HFFc6 (cell line): ENCODE measurements at places on chromosomes 13 and 19. TPM values are rescaled to one million over a fixed set of nuclear protein-coding genes. Genes with fewer than 3 reads are reported as not detected.

Gene PRKCG
- total RNA-seq = 0.19 to 0.23 TPM in 2 of 3 replicates, not detected in the other

DNA sequence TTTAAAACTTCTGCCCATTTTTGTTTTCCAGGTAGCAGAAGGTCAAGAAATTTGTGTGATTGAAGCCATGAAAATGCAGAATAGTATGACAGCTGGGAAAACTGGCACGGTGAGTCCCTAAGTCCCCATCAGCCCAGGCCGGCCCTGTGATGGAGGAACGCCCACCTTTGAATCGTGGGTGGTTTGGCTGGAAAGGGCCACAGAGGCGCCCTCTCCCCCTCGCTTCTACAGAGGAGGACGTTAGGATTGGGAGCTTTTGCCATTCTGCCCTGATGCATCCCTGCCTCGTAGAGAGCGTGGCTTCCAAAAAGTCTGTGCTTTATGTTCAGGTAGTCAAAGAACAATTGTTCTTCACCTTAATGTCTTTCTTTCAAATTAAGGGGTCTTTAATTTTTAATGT is 60.9 kb downstream of the GGACT start:
- DNase-seq = no peak

Gene URAD
- total RNA-seq = not detected in 3 replicates

GRCh38 chr13:110297011-110297410 is 9.9 kb downstream of the COL4A1 start:
- no peak for DNase-seq

- peak; percentile 70 for DNase-seq
These were observed 5.9 kb downstream of the STARD13 start for GRCh38 chr13:33279414-33280278.

Gene CEACAM18
- total RNA-seq = not detected in 2 replicates

Gene CLEC11A
- 140 to 183 TPM (median 155 TPM) in 3 replicates for total RNA-seq

- DNase-seq = no peak
These were observed 111.2 kb upstream of the MBNL2 start for GRCh38 chr13:97110936-97111335.

DNA sequence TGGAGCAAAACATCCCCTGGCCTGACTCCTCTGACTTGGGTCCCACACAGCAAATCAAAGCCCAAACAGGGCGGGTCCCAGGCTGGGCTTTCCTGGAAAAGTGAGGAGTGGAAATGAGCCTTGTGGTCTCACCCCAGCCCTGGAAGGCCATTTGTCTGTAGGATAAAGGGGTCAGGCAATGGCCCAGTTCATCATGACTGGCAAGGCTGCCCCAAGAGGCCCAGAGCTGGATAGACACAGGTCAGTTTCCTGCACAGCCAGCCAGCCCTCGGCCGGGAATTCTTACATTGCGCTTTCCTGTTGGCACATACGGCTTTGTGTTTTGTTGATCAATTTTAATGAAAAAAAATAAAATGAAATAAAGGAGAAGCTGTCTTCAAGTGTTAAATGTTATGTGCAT is 174.3 kb downstream of the TSHZ3 start:
- DNase-seq = no peak

- DNase-seq = no peak
These were observed 63.4 kb downstream of the SMARCA4 start for GRCh38 chr19:11024259-11024658.
